Left cardiac atrium (tissue), 4 donors: ENCODE measurements at places on chromosomes 7 and 10.

DNA sequence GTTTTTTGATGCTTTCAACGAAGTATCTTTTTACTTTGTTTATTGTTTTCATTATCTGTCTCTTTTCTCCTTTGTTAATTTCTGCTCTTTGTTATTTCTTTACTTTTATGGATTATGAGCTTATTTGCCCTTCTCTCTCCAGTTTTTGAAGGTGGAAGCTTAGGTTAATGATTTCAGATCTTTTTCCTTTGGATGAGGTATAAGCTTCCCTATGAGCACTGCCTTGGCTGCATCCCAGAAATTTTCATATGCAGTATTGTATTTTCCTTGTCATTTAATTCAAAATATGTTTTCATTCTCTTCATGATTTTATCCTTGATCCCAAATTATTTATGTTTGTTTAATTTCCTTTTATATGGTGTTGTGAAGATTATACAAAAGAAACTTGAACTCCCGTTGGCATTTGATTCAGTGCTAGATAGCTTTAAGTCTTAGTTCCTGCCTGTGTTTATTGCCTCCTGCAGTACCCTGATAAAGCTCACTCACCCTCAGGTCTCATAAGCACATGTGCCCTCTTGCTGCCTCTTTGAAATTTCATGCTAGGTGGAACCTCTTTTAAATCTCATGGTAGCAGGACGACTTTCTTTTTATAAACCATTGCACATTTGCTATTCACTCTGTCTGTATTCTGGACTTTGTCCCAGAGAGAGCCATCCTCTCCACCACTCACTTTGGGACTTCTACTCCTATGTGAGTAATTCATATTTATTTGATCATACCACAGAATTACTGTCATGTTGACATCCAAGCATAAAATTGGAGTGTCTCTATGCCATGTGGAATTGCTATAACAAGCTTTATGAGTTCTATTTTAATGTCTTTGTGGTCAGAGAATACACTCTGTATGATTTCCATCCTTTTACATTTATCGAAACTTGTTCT is 23.0 kb upstream of the CEP41 start:
- DNase-seq, result no peak

DNA sequence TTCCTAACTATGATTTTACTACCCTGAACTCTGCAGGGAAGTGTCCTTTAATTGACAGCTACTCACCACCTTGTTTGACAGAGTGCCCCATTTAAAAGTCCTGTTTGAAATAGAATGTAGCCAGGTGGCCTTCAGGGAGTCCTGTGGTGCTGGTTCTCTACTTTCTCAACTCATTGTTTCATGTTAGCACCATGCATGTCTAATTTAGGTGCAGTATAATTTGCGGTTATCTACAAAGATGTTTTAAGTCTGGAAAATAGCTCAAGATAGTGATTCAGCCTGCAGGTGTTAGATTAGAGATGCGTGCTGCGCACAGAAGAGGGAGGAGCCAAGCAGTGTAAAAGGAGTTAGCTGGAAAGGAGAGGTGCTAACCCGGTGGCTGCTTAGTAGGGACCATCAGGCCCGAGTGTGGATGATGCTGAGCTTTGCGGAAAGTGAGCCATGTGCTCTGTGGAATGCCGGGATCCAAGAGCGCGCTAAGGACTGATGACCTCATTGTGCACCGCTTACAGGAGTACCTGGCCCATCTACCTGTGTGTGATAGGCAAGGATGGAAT is 1.2 kb downstream of the CCM2 start:
- DNase-seq, result no peak

DNA sequence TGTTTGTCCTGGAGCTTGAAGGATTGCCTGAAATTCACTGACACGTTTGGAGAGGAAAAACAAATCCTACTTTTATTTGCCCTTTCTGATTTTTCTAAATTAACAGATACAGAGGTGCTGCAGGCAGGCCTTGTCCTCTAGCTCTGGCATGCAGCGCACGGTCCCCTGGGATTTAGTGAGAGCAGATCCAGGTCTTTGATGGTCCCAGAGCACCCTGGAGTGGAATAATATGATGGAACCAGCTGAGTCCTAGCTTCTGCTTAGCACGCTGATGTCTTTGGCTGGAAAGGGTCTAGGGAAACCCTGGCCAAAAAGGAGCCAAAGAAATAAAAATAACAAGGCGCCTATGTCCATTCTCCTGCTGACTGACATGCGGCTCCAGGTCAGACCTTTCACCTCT is 40.5 kb downstream of the C10orf120 start:
- no peak for DNase-seq

DNA sequence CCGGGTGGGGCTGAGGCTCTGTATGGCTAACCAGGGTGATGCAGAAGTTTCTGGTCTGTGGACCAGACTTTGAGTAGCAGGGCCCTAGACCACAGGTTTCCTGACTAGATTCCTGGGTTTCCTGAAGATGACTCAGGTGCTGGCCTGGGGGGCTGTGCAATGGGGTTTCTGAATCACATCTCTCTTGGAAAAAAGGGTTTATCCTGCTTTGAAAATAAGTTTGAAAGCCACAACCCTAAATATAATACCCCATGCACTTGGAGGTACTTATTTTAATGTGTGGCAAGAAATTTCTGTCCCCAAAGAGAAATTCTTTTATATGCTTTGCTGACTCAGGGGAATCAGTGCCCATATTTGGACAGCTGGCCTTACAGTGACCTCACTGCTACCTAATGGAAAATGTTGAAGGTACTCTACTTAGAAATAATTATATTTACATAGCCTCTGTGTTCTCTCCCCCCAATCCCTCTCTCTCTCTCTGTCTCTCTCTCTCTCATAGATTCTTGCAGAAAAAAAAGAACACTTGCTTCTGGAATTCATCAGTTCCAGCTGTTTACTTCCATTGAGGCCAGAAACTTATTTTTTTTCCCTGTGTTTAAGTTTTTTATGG is 184.4 kb upstream of the LYZL2 start:
- DNase-seq, result no peak

- no peak for DNase-seq
These were observed 530.6 kb downstream of the ANKRD7 start for GRCh38 chr7:118755067-118755625.

DNA sequence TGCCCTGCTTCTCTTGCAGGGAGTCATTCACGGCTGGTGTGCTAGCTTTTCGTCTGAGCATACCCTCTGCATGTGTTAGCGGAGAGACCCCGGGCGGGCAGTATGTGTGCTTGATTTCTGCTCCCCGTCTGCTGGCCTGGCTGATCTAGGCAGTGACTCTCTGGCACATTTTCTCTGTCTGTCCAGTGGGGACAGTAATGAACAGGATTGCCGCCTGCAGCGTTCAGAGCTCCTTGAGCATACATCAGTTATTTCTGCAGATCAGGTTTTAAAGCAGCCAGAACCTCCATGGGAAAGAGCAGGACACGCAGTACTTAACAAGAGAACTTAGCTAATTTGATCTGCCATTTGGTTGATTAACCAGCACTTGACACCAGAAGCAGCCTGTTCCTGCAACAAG is 242.5 kb downstream of the CELF2 start:
- no peak for DNase-seq

GRCh38 chr10:76082232-76082631 is 650.8 kb downstream of the LRMDA start:
- no peak for DNase-seq

GRCh38 chr7:37916017-37916672 is 472 bp downstream of the SFRP4 start:
- peak; percentile 36 for DNase-seq

DNA sequence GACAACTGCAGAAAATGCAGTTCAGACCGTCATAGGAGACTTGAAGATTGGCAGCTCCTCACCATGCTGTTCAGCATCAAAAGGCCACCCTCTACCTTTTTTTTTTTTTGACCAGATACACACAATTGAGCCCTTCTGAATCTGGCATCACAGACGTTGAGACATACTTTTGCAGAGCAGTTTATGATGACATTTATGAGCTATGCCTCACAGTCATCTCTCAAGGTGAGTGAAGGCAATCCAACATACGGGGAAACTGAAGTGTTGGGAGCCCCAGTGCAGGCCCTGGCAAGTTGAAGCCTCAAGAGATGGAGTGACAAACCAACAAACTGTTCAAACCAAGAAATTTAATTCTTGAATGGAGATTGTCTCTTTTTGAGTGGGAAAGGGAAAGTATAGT is 83.6 kb upstream of the DLX6 start:
- DNase-seq, result no peak

GRCh38 chr7:141072548-141073172 is 1.2 kb upstream of the TMEM178B start:
- DNase-seq, result peak; percentile 65

GRCh38 chr10:33370434-33370930 is 36.0 kb upstream of the NRP1 start:
- DNase-seq, result no peak

GRCh38 chr7:123748171-123748733 is 551 bp downstream of the WASL start:
- DNase-seq, result peak; percentile 57

DNA sequence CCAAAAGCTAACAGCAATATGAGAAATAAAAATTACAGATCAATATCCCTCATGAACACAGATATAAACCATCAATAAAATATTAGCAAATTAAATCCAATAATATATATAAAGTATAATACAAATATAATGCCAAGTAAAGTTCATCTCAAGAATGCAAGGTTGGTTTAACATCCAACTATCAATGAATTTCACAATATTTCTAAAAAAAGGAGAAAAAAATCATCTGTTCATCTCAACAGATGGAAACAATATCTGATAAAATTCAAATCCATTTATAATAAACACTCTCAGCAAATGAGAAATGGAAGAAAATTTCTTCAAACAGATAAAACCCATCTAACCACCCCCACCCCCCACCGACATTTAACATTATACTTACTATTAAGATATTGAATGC is 86.9 kb downstream of the SIRT1 start:
- DNase-seq, result no peak

DNA sequence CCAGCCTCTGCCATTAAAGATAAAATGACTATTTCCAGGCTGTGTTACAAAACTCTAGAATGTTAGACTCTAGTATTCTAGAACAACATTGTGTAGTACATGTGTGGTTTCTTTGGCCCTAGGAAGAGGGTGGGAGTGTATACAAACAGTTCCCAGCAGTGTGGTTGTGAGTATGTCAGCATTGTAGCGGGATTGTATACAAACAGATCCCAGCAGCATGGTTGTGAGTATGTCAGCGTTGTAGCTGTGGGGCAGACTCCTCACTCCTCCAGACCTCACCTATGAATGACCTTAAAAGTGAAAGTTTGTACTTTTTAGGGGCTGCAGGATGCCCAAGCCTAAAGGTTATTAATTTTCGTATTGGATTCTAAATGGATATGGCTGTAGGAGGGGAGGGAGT is 6.9 kb upstream of the ACSL5 start:
- no peak for DNase-seq

GRCh38 chr7:152366662-152367061 is 69.1 kb downstream of the KMT2C start:
- DNase-seq, result peak; percentile 38

DNA sequence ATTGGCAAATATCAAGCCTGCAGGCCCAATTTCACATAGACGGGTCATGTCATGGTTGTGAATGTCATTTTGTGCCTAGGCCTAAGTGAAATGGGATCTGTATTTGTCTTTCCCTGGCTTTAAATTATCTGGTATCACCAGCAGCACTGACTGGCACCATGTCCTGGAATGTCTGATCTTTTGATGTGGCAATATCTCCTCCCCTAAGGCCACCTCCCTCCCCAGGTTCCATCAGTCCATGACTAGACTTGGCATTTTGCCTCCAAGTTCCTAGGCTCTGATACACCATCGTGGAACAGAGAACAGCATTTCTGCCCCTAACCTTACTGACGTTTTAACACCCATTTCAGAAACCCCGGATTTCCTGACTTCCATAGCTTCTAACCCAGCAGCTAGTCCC is 513.9 kb downstream of the GALNT17 start:
- no peak for DNase-seq

GRCh38 chr10:23116486-23117205 is 21.3 kb downstream of the MSRB2 start:
- DNase-seq, result no peak

DNA sequence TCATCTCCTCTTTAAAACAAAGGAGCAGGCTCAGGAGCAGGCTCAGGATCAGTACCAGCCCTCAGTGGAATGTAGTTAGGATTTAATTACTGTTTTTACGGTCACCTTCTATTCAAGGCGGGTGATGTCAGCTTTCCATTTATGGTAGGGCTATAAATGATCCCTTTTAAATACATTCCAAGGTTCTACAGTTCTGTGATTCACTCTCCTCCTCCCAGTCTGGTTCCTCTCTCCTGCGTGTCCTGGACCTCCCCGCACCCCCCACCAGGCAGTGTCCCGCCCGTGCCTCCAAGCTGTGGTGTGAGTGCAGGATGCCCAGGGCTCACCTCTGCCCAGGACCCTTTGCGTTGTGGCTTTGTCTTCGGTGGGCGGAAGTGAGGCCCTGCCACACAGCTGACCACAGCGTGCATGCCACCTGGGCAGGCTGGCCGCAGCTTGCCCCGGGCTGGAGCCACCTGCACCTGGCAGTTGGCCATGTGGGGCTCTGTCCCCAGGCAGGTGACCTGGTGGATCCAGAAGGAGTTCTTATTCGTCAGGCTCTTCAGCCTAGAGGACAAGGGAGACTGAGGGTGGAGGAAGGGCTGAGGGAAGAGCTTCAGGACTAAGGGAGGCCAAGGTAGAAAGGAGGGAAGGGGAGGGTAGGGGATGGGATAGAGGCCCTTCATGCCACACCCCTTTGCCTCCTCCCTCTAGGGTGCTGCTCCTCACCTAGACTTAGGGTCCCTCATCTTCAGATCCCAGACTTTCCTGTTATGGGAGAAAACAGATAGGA is 9.1 kb downstream of the LOXL4 start:
- no peak for DNase-seq

- no peak for DNase-seq
These were observed 23.4 kb downstream of the SLC26A3 start for GRCh38 chr7:107779647-107780099.

DNA sequence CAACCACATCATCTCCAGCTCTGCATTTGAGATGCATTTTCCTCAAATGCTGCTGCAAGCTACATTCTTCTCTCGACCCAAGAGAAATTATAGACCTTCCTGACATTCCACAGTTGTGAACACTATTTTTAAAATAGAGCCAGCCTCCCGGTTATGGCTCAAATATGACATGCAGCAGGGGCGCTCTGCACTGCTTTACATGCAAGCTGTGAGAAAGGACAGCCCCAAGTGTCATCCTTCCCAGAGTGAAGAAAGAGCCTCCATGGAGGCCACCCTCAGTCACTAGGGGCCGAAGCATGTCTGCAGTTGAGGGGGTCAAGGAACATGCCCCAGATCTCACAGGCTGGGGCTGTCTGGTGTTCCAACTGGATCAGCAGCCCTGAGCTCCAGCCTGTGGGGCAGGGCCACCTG is 63.9 kb upstream of the CHST15 start:
- no peak for DNase-seq

GRCh38 chr7:151524331-151524730 is 4.6 kb upstream of the RHEB start:
- no peak for DNase-seq
